Activated T-helper 1 cell treated with anti-CD3 and anti-CD28 coated beads, Interleukin-2, amount 50 U/mL, for 16 hours (primary cell): ENCODE measurements at places on chromosomes 11 and 22.

- no peak for DNase-seq
Measured at GRCh38 chr11:68373815-68374501, 61.6 kb downstream of the LRP5 start.

DNA sequence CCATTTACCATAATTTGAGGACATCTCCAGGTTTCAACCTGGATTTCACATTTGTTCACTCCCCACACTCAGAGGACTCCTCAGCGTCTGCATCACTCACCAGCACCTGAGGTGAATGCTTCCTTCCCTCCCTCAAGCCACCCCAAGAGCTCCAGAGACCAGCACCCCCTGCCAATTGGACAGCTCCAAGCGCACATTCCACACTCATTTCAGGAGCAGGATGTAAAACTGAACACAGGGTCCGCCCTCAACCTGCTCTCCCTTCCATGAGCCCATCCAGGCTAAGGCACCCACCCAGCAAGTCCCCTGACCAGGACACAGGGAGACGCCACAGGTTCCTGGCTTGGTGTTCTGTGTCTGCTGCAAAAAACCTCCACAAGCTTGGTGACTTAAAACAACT, 3.9 kb downstream of the SCGB1D1 start:
- DNase-seq, result no peak

- DNase-seq, result no peak
Measured at GRCh38 chr11:69130654-69131053, 25.1 kb upstream of the SMIM38 start.

DNA sequence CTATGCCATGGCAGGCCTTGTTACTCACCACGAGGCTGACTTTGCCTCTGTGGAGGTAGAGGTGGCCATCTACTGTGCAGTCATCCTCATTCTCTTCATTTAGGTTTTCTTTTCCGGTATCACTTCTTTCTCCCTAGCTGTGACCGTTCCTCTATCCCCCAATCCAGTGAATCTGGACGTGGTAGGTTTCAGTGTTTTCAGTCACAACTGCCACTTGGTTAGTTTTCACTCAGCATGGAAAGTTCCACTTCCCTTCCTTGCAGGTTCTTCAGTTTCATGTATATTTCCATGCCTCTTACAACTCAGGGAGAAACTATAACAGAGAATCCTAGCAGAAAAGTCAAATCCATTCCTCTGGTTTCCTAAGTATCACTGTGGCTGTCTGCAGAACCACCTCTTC, 1.9 kb downstream of the HPS4 start:
- DNase-seq, result no peak

DNA sequence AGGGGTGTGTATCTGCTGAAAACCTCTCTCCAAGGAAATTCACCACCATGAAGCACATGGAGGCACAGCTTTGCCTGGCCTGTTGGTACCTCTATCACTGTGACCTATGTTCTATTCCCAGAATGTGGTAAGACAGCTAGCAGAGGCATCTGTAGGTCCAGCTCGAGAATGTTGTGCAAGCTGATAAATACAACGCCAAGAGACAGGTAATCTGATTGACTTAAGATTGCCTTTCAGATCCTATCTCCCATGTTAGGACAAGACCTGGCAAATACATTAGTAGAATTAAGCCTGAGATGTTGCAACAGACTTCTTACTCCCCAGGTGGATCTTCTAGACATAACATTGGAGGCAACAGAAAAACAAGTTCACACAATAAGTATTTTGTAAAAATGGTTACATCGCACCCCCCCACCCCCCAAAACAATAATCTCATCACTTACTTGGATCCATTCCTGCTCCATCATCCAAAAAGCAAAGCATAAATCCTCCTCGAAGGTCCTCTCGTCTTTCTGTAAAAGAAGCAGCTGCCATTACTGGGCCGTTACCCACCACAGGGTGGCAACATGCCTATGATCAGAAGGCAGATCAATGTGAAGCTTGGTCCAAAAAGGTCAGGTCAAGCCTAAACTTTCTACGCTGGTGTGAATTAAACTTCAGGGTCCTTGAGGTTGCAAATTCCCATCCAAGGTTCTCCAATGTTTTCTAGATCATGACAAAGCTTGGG, 18.5 kb downstream of the MORC2 start:
- DNase-seq, result no peak

- DNase-seq, result no peak
Measured at GRCh38 chr22:39592081-39593065, 21.8 kb downstream of the CACNA1I start.

GRCh38 chr11:126546694-126547093, 191.2 kb downstream of the ST3GAL4 start:
- DNase-seq, result no peak

DNA sequence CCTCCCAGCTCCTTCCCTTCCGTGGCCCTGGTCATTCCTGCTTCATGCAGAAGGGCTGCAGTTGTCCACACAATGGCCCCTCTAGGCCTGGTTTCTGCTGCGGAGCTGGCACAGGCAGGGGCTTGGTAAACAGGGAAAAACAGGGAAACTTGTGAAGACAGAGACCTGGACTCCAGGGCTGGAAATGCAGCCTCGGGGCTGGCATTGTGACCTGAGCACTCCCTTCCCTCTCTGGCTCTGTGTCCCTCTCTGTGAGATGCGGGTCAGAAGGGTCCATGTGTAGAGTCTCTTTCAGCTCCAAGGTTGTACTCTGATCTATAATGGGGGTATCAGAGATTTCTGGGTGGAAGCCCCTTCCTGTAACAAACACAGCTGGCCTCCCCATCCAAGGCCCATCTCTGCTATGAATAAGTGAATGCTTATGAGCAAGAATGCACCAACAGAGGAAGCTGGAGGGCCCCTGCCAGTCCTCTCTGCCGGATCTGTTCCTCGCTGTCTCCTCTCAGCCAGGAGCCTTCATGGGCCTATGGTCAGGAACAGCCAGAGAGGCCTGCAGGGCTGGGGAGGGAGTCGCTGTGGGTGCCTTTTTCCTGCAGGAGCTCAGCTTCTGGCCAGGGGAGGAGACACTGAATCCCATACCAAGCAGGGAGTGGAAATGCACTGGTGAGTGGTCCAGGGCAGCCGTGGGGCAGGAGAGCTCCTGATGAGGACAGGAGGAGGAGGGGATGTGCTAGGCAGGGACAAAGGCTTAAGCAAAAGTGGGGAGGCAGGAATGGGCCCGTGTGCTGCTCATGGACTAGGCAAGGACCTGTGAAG, 6.7 kb upstream of the DERL3 start:
- DNase-seq, result no peak

DNA sequence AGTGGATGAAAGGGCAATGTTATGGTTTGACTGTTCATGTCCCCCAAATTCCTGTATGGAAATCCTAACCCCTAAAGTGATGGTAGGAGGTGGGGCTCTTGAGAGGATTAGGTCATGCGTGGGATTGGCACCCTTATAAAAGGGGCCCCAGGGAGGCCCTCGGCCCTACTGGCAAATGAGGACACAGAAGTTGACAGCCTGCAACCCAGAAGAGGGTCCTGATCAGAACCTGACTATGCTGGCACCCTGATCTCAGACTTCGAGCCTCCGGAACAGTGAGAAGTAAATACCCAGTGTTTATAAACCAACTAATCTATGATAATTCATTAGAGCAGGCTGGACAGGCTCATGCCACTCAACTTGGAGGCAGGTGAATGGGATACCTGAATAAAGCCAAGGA, 8.7 kb downstream of the IFITM10 start:
- no peak for DNase-seq
